ENCODE measurements at places on chromosomes 6 and 20. TPM values are rescaled to one million over a fixed set of nuclear protein-coding genes. Genes with fewer than 3 reads are reported as not detected.

Gene ZNF334
- total RNA-seq = 3.1 TPM

Gene CST2
- not detected for total RNA-seq

DNA sequence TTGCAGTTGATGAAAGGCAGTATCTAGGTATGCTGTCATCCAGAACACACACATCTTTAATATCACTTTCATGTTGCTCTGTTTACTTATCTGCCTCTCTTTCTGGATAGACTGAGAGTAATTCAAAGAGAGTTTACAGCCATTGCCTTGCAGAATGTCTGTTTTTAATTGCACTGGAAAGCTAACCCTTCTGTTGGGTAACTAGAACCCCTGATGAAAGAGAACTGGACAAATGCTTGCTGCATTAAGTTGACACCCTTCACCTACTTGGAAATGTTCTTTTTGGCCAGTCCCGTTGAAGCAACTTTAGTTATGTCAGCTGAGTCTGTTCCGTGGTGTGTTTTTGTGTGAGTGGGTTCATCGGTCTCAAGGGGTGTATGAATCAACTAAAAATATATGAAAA lies 383.8 kb upstream of the CITED2 start:
- no peak for DNase-seq

DNA sequence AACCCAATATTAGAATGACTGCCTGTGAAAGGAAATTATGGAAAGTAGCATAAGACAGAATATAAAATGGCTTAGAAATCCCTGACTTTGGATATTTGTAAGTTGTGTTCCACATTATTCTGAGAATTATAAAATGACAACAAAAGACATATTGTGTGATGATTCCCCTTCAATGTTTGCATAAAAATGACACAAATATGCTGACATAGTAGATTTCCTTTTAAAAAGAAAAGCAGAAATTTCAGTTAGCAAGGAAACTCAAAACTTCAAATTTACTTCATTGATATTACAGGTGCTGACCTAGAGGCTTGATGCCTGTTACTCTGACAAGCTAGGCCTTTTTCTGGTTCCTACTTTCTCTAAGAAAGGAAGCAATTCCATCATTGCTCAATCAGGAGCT lies 816.9 kb upstream of the HS3ST5 start:
- DNase-seq = no peak

All from posterior vena cava (tissue), 2 donors.